GDM1 (cell line): ENCODE measurements at places on chromosomes 2 and 18.
A peak's percentile ranks its signal among the peaks of the same experiment; 100 is the strongest.

DNA sequence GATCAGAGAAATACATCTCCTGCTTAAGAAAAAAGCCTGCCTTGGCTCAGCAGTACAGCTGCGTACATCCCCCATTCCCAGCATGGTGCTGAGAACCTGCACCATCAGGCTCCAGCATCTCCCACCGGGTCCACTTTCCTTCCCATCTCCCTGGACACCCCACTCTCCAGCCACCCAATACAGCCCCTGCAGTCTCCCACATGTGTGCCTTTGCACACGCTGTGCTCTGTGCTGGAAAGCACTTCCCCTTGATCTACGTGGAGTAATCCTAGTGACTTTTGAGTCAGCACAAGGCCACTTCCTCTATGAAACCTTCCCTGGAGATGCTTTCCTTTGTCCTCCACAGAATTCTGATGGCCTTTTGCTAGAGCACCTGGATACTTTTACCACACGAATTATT is 17.0 kb downstream of the STAT1 start:
- no peak for DNase-seq

GRCh38 chr2:117086174-117086942 is 728.1 kb upstream of the DDX18 start:
- no peak for DNase-seq

DNA sequence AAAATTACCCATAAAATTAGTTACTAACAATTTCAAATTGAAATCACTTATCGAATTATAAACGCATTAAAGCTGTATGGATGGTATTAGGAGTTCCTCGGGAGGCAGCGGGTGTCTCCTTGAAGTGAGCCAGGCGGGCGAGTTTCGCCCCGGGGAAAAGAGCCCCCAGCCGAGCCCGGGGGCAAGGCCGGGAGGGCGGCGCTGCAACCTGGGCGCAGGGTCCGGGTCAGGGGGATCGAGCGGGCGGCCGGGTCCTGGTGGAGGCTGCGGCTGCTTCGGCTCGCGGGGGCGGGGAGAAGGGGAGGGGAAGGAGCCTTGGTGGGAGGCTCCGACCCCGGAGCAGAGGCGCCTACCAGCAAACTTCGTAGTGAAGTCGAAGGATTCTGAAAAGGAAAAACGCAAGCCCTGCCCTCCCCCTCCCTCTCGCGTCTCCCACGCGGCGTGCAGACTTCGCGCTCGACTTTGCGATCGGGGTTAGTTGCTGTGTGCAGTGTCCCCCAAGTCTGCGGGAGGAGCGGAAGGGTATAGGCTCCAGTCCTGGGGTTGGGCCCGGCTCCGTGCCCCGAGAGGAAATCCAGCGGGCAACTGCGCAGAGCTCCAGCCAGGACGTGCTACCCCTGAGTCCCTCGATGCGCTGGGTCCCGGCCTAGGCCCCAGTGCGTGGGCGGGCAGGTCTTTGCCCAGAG is 140.8 kb downstream of the MEIS1 start:
- DNase-seq = no peak

DNA sequence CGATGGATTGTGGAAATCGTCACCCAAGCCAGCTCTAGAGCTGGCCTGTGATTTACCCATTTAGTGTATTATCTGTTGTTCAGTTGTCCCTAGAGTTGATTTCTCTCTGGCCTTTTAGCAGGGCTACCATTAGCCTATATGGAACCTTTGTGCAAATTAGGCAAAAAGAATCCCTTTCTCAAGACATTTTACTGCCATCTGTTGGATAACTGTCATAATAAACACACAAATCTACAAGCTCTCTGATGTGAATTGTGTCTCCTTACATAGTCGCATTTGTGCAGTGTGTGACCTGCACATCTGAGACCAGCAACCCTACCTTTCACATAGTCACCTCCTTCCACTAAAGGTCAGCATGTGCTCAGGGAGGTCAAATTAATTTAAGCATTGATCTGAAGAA is 34.0 kb downstream of the LOXHD1 start:
- peak; percentile 26 for DNase-seq

- DNase-seq = no peak
These were observed 366.7 kb downstream of the LRRTM4 start for GRCh38 chr2:77155511-77155910.

GRCh38 chr2:130864830-130865800 is 28.4 kb downstream of the ARHGEF4 start:
- no peak for DNase-seq

DNA sequence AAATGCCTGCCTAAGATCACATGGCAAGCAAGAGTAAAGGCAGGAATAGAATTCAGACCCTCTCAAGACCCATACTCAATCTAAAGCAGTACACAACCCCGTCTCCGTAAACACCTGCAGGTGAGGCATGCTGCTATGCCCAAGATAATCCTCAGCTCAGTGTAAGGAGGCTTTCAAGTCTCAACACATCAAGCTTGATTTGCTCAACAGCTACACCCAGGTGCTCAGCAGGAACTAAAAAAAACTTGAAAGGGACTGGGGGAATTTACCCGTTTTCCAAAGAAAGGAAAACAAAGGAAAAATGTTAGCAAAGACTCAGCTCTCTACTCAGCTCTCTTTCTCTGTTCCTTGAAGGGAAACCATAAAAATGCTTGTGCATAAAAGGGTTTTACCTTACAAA is 301.8 kb downstream of the C1D start:
- DNase-seq = no peak

DNA sequence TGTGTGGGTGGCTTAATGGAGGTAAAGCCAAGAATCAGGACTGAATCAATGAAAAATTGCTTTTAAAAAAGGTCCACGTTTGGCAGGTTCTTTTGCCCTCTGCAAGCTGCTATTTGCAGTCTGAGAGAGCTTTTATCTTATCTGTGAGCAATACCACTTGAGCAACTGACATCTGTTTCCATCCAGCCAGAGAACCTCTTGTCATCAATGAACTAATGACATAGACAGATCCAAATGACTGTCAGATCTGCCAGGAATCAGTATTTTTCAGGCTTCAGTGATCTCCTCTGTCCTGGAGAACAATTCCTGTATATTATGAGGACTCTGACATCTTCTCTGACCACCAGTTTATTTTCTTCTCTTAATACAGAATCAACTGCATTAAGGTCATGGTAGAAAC is 608.1 kb downstream of the LRP1B start:
- no peak for DNase-seq

GRCh38 chr2:43737855-43738254 is 36.0 kb upstream of the DYNC2LI1 start:
- no peak for DNase-seq

GRCh38 chr2:105404736-105405135 is 5.9 kb upstream of the FHL2 start:
- no peak for DNase-seq

- DNase-seq = no peak
These were observed 25.9 kb downstream of the HS6ST1 start for GRCh38 chr2:128292599-128293425.

GRCh38 chr2:224260372-224261020 is 141.4 kb downstream of the FAM124B start:
- no peak for DNase-seq

- DNase-seq = no peak
These were observed 1.6 kb upstream of the RHOB start for GRCh38 chr2:20444993-20445910.

DNA sequence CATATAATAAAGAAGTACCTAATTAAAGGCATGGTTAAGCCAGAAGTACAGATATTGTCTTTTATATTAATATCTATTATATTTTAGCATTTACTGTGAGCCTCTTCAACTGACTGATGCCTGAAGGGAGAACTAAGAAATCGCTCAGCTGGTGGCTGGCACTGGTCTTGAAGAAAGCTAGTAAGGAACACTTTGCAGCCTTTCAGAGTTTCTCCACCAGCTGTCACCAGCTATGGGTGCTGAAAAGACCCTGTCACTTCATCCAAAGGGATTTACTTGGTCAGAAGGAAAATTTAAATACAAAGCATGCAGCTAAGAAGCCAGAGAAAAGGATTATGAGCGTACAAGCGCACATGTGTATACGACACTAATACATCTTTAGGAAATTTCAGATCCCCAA is 525.9 kb downstream of the TMEM182 start:
- no peak for DNase-seq

GRCh38 chr18:75130591-75131328 is 78.2 kb downstream of the PTGR3 start:
- DNase-seq = no peak

DNA sequence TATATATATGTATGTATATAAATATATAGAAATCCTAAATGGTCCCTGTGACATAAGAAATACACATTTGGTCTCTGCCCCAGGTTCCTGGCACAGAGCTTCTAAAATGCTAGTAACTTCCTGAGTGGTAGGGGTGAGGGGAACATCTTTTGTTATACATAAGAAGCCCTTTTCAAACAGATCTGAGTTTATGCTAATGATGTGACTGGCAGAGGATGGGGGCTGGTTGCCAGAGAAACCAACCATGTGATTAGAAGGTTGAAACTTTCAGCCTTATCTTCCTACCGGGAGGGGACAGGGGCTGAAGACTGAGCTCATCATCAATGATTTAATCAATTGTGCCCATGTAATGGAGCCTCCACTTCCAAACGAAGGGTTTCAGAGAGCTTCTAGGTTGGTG is 16.3 kb downstream of the MFSD2B start:
- no peak for DNase-seq

DNA sequence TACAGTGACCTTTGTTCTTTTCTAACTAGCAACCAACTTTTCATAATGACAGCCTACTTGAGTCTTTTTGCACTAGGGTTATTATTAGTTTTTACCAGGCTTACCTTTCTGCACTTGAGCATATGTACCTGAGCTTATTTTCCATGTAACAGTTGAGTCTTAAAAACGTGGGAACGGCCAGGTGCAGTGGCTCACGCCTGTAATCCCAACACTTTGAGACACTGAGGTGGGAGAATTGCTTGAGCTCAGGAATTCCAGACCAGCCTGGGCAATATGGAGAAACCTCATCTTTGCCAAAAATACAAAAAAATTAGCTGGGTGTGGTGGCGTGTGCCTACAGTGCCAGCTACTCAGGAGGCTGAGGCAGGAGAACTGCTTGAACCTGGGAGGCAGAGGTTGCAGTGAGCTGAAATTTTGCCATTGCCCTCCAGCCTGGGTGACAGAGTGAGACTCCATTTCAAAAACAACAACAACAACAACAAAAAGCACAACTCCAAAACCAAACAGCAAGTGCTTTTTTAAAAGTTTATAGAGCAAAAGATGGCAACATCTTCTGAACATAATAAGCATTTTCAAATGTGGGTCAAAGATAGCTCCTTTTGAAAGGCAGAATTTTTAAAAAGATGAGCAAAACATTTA is 57.1 kb upstream of the CD28 start:
- no peak for DNase-seq

- DNase-seq = no peak
These were observed 710.0 kb downstream of the LRRTM4 start for GRCh38 chr2:76812156-76812555.

- DNase-seq = peak; percentile 9
These were observed 50.6 kb downstream of the RAPH1 start for GRCh38 chr2:203484266-203485112.

DNA sequence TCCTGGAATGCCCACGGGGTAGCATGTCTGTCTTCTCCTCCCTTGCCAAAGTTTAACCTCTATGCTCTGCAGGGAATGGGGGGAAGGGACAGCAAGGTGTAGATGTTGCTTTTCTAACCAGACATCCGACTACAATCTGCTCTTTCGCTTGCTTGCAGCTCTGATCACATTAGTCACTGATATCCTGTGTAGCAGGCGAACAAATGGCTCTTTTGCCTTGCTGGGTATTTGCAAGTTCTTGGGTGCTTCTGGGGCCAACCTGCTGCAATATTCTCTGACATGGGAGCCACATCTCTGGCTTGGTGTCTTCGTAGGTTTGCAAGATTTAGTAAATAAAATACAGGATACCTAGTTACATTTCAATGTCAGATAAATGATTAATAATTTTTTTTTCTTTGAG is 190.0 kb downstream of the ASB1 start:
- no peak for DNase-seq

GRCh38 chr18:3211236-3211992 is 8.4 kb downstream of the MYOM1 start:
- no peak for DNase-seq

GRCh38 chr2:21422050-21422449 is 298.3 kb downstream of the TDRD15 start:
- DNase-seq = peak; percentile 14

DNA sequence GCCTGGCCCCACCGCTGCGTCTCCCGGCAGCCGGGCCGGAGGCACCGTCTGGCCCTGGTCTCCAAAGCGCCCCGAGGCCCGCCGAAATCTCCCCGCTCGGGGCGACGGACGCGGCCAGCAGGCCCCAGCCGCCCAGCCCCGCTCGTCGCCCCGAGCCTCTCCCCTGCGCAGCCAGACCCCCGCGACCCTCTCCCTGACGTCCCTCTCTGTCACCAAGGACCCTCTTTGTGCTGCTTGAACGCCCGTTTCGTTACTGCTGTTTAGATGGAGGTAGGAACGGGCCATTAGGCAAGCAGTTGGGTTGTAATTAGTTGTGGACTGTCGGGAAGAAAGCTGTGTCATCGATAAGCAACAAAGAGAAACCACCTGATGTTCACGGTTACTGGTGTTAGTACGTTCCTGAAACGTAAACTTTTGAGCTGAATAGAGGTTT is 686 bp downstream of the UBXN4 start:
- peak; percentile 37 for DNase-seq

DNA sequence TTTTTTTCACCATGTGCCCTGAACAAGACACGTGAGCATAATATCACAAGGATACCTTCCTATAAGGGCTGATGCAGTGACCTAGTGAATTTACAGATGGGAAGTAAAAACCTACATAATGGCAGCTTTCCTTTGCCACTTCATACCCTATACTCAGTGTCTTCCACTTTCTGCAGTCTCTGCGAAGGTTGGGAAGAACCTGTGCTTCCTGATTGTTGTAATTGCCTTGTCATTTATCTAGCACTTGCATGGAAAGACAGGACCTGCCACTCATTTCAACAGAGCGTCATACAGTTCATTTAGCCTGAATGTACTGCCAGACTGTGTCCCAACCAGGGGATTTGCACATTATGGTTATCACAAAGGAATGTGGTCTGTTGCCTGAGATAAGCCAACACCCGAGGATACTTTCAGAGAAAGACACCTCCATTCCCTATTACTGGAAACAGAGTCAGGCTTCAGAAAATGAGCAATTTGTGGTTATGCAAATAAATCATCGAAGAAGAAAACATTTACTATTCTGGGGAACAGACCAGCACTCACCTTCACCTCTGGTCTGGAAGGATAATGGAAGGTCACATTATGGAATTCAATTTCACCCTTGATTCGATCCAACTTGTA is 55.0 kb downstream of the ABCB11 start:
- DNase-seq = no peak

- no peak for DNase-seq
These were observed 144.3 kb upstream of the ZFP36L2 start for GRCh38 chr2:43370705-43371104.

- DNase-seq = no peak
These were observed 74.8 kb upstream of the RIOK3 start for GRCh38 chr18:23378302-23378686.

GRCh38 chr2:40760071-40760666 is 308.3 kb upstream of the SLC8A1 start:
- peak; percentile 36 for DNase-seq
